Activated CD4-positive, alpha-beta memory T cell treated with anti-CD3 and anti-CD28 coated beads for 36 hours (primary cell): ENCODE measurements at places on chromosomes 11 and 22.

DNA sequence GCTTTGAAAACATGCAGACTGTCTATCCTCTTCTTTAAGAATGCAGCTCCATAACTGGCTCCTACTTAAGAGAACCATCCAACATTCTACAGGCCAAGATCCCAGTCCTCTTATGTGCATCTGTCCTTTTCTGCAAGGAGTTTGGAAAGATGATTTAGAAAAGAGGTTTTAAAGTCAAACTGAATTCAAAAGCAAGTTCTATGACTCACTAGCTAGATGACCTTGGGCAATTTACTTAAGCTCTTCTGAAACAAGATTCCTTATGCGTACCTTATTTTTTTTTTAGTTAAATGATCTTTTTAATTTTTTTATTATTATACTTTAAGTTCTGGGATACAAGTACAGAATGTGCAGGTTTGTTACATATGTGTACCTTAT is 29.2 kb downstream of the GUCY1A2 start:
- no peak for DNase-seq
- no peak overlapping the region for H3K27ac ChIP-seq
- no peaks in the 10 kb centered on the region for H3K4me1 ChIP-seq
- H3K4me3 ChIP-seq: no peak overlapping the region
- no peaks in the 10 kb centered on the region for H3K27me3 ChIP-seq

DNA sequence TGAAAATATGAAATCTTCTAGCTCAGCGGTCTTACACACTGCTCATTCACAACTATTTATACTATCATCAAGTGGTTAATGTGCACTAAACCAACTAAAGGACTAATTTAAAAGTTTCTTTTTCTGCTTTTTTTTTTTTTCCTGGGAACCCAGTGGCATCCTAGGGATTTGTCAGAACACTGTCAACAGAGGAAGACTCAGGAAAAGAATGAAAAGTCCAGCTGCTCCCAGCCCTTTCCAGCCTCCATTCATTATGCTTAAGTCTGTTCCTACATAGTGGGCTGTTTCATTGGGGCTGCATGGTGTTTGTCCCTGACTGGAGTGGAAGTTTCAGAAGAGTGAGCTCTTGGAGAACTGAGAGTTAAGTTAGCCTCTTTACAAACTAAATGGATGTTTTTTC is 391.1 kb downstream of the AASDHPPT start:
- H3K4me3 ChIP-seq: no peak overlapping the region
- H3K4me1 ChIP-seq: no peaks in the 10 kb centered on the region
- H3K36me3 ChIP-seq: no peaks in the 10 kb centered on the region
- DNase-seq: no peak

DNA sequence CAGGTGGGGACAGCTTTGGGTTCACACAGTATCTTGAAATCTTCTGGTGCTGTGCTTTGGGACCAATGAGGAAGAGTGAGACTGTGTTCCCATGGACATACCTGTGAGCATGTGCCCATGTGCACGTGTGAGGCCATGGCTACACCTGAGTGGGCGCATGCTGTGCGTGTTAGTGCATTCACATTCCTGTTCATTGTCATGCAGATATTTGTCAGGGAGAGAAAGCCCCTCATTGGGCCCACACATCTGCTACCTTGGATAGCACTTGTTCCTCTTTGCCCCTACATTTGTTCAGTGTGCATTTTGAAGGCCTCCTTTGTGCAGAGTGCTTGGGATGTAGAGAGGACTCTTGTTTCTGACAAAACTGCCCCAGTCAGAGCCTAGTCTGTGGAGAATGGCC is 154.3 kb upstream of the E2F8 start:
- no peak for DNase-seq
- H3K4me1 ChIP-seq: peaks cover 5% of the 10 kb centered on the region
- no peak overlapping the region for H3K27ac ChIP-seq
- peaks cover 12% of the 10 kb centered on the region for H3K27me3 ChIP-seq
- H3K36me3 ChIP-seq: no peaks in the 10 kb centered on the region

DNA sequence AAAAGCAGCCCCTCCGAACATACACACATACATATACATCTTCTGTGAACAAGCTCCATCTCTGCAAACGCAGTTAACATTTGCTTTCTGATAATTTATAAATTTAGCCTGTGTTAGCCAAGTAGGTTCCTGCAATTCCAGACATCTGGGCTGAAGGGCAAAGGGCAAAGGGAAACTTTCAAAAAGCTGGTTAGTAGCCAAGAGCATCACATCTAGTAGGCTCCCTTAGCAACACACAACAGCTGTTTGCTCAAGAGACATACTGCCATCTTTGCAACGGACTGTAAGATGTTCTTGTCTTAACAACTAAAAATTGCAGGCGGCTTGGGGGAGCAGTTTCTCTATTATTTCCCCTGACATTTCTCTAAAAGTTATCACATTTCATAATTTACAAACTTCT is 134.9 kb downstream of the RBFOX2 start:
- no peak overlapping the region for H3K4me3 ChIP-seq
- DNase-seq: no peak
- no peaks in the 10 kb centered on the region for H3K4me1 ChIP-seq
- H3K27ac ChIP-seq: no peak overlapping the region
- peaks cover 8% of the 10 kb centered on the region for H3K27me3 ChIP-seq
- no peaks in the 10 kb centered on the region for H3K36me3 ChIP-seq

GRCh38 chr22:20626811-20627210 is 119.4 kb downstream of the MED15 start:
- peaks cover 2% of the 10 kb centered on the region for H3K27me3 ChIP-seq
- H3K4me1 ChIP-seq: peaks cover 20% of the 10 kb centered on the region
- DNase-seq: no peak
- H3K36me3 ChIP-seq: no peaks in the 10 kb centered on the region
- no peak overlapping the region for H3K27ac ChIP-seq
- H3K4me3 ChIP-seq: no peak overlapping the region

GRCh38 chr11:31808721-31809540 is 2.2 kb downstream of the PAX6 start:
- H3K27ac ChIP-seq: no peak overlapping the region
- no peak for DNase-seq
- peaks cover 6% of the 10 kb centered on the region for H3K36me3 ChIP-seq
- H3K4me1 ChIP-seq: peaks cover 38% of the 10 kb centered on the region
- H3K4me3 ChIP-seq: peak overlapping the region; percentile 17

DNA sequence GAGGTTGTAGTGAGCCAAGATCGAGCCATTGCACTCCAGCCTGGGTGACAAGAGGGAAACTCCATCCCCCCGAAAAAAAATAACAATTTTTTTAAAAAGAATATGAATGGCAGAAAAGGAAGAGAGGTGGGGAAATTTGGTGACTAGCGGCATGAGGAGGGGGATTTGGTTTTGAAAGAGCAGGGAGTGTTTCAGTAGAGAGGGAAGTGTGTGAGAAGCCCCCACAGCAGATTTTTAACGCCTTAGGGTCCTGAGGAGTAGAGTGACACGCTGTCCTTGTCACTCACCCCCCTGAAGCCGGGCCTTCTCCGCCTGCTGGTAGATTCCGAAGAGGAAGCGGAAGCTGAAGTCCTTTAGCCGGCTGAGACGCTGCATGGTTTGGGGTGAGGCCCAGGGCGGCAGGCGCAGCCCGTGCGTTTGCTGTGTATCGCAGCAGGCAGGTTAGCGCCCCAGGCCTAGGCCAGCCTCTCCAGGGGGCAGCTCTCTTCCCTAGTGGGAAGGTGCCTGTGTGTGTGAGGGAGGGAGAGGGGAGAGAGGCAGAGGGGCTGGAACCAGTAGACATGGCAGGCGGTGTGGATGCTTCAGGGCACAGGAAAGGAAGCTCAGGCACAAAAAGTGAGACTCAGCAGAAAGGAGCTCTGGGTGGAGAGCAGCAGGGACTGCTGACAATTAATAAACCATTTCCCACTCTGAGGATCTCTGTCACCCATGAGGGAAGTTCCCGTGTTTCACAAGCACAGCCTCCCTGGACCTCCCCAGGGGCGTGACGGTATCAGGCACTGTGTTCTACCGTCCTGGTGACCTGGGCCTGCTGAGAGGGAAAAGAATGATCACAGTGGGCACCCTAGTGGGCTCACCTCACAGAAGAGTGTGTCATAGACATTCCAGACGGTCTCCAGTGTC is 3.9 kb downstream of the ACP2 start:
- no peak overlapping the region for H3K4me3 ChIP-seq
- H3K4me1 ChIP-seq: peaks cover 27% of the 10 kb centered on the region
- DNase-seq: no peak
- no peaks in the 10 kb centered on the region for H3K27me3 ChIP-seq
- H3K36me3 ChIP-seq: peaks cover 41% of the 10 kb centered on the region

- no peaks in the 10 kb centered on the region for H3K36me3 ChIP-seq
- no peak overlapping the region for H3K27ac ChIP-seq
- DNase-seq: no peak
- no peaks in the 10 kb centered on the region for H3K4me1 ChIP-seq
Measured at GRCh38 chr11:19793326-19793725, 80.7 kb downstream of the NAV2 start.

GRCh38 chr22:28443526-28443876 is 236.1 kb downstream of the TTC28 start:
- no peak overlapping the region for H3K27ac ChIP-seq
- peaks cover 12% of the 10 kb centered on the region for H3K4me1 ChIP-seq
- H3K4me3 ChIP-seq: peak overlapping the region; percentile 72
- DNase-seq: peak; percentile 23
- no peaks in the 10 kb centered on the region for H3K36me3 ChIP-seq
- peaks cover 26% of the 10 kb centered on the region for H3K27me3 ChIP-seq

- no peak for DNase-seq
- no peak overlapping the region for H3K27ac ChIP-seq
- H3K4me3 ChIP-seq: no peak overlapping the region
- H3K4me1 ChIP-seq: peaks cover 13% of the 10 kb centered on the region
- peaks cover 7% of the 10 kb centered on the region for H3K27me3 ChIP-seq
- no peaks in the 10 kb centered on the region for H3K36me3 ChIP-seq
Measured at GRCh38 chr11:10325277-10326011, 20.6 kb downstream of the ADM start.

DNA sequence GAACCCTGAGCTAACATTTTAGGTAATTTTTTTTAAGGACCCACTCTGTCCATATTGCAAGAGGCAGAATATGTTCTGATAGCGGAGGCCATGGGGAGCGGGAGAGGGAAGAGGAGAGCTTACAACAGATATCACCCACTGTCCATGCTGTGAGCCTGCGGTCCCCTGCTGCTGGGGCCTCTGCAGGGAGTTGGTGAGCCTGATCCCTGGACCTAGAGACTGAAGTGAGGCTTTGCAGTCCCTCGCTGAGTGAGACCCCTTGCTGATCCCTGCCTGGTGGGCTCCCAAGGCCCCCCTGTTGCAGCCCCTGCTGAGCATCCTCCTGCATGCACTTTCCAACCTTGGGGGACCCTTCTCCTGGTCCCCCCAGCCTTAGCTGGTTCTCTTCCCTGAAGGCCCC is 12.5 kb downstream of the MIF start:
- no peak overlapping the region for H3K27ac ChIP-seq
- no peaks in the 10 kb centered on the region for H3K36me3 ChIP-seq
- no peaks in the 10 kb centered on the region for H3K4me1 ChIP-seq
- no peak for DNase-seq
- H3K27me3 ChIP-seq: no peaks in the 10 kb centered on the region

DNA sequence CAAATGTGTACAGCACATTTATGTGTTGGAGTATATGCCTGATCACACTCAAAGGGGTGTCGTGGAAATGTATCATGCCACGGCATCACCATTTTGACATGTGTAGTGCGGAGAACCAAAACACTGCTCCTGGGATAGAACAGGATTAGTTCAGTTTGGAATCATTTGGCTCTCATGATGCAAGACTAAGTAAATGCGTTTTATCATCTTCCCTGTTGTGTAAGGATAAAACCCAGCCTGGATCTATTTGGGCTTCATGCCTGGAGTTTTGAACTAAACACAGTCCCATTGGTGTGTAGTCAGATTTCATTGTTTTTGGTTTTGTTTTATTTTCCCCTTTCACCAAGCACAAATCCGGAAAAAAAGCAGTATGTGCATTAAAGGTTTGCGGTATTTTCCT is 574.3 kb downstream of the NTM start:
- H3K27ac ChIP-seq: no peak overlapping the region
- no peak overlapping the region for H3K4me3 ChIP-seq
- no peak for DNase-seq
- no peaks in the 10 kb centered on the region for H3K36me3 ChIP-seq
- H3K27me3 ChIP-seq: no peaks in the 10 kb centered on the region

DNA sequence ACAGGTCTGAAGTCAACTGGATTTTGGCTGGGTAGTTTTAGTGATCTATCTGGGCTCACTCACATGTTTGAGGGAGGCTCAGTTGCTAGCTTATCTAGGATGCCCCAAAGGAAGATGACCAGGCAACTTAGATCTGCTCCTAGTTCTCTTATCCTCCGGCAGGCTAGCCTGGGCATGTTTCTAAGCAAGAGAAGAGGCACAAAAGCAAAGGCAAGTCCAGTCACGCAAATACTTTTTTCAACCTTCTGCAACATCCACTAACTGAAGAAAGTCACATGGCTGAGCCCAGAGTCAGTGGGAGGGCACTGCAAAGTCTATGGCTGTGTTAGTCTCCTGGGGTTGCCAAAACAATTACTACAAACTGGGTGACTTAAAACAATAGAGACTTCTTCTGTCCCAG is 32.9 kb upstream of the FSHB start:
- no peaks in the 10 kb centered on the region for H3K36me3 ChIP-seq
- no peak overlapping the region for H3K4me3 ChIP-seq
- H3K27ac ChIP-seq: no peak overlapping the region
- DNase-seq: no peak
- H3K4me1 ChIP-seq: no peaks in the 10 kb centered on the region
- peaks cover 2% of the 10 kb centered on the region for H3K27me3 ChIP-seq

DNA sequence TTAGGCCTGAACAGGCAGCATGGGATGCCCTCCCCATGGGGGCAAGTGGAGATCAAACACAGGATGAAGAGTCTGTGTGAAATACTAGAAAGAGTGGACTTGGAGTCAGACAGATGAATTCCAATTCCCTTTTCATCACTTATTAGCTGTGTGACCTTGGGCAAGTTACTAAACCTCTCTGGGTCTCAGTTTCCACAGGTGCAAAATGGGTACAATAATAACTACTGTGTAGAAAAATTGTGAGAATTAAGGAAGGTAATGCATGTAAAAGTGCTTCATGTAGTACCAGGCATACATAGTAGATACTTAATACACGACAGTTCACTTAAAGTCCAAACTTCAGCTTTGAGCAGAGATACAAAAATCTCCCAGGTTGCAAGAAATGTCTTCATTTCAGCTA is 176.4 kb downstream of the DSCAML1 start:
- H3K4me3 ChIP-seq: no peak overlapping the region
- no peak overlapping the region for H3K27ac ChIP-seq
- no peaks in the 10 kb centered on the region for H3K36me3 ChIP-seq
- H3K27me3 ChIP-seq: peaks cover 5% of the 10 kb centered on the region
- no peak for DNase-seq

DNA sequence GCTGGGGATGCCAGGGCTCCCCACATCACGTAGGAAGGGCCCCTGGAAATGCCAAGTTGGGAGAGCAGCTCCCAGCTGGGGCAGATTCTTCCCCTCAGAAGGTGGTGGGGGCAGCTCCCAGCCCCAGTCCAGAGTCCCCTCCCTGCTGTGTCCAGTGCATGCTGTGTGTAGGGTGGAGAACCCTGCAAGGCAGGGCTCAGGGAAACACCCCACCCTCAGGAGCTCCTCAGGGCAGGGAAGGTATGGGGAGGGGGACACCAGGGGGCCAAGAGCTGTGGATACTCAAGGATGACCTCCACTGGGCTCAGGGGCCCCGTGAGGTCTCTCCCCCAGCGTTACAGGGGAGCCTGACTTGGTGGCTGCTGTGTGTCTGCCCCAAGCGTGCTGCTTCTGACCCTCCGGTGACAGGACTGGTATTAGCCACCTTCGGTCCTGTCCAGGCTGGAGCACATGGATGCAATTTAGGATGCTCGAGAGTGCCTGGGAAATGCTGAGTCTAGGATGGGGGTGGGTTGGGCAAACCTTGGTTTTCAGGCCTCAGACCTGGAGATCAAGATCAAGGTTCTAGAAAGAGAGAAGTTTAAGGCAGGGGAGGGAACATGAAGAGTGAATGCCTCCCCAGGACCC is 16.1 kb upstream of the CABP7 start:
- no peak for DNase-seq
- H3K27me3 ChIP-seq: peaks cover 4% of the 10 kb centered on the region
- no peak overlapping the region for H3K4me3 ChIP-seq
